ENCODE measurements at places on chromosomes 1 and 21.

GRCh38 chr1:10152709-10153284, 57.6 kb upstream of the KIF1B start:
- DNase-seq: no peak

- no peak for DNase-seq
Measured at GRCh38 chr1:106688446-106688845, 368.0 kb upstream of the PRMT6 start.

- DNase-seq: no peak
Measured at GRCh38 chr1:4871373-4871772, 217.0 kb downstream of the AJAP1 start.

DNA sequence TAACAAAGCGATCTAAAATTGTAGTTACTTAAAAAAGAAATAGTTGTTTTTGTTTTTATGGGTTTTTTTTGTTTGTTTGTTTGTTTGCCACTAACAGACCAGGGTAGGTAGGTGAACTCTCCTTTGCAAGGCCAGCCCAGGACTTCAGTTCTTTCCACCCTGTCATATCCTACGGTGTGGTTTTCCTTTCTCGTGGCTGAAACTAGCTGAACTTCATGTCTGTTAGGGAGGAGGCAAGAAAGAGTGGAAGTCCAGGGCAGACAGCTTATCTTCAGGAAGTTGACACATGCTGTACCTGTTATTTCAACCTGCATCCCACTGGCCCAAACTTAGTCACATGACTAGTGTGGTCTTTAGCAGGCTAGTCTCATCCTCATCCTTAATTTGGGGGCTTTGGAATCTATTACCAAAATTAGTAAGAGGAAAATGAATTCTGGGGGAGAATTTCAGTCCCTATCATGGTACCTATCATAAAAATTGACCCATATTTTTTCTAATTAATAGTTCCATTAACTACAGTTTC, 62.9 kb upstream of the LRRC7 start:
- no peak for DNase-seq

- no peak for DNase-seq
Measured at GRCh38 chr21:34499116-34499515, 12.9 kb downstream of the KCNE1 start.

- no peak for DNase-seq
Measured at GRCh38 chr1:180585994-180586359, 27.2 kb downstream of the OVAAL start.

- DNase-seq: no peak
Measured at GRCh38 chr21:35071347-35071746, 22.2 kb upstream of the RUNX1 start.

DNA sequence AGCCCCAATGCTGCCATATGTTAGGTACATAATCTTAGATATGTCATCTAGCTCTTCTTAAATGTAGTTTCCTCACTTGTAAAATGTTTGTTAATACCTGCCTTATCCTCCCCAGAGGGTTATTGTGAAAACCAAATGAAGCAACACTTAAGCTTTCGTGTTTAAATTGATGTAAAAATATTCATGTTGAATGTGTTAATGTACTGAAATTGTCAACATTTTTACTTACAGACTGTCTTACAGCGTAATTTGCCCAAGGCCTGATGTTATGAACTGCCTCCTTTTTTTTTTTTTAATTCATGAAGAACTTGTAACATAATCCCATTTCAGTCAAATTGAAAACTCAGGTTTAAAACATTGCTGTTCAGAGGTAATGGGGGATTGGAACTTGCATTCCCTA, 25.6 kb upstream of the ENAH start:
- DNase-seq: no peak

DNA sequence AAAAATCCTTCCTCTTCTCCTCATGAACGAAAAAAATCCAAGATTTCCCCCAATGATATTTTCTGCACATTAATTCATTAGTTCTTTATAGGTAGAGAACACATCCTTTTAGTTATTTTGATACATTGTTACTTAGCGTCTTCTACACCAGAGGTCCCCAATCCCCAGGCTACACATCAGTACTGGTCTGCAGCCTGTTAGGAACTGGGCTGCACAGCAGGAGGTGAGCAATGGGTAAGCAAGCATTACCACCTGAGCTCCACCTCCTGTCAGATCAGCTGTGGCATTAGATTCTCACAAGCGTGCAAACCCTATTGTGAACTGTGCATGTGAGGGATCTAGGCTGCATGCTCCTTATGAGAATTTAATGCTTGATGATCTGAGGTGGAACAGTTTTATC, 13.0 kb downstream of the EXTL2 start:
- DNase-seq: no peak

DNA sequence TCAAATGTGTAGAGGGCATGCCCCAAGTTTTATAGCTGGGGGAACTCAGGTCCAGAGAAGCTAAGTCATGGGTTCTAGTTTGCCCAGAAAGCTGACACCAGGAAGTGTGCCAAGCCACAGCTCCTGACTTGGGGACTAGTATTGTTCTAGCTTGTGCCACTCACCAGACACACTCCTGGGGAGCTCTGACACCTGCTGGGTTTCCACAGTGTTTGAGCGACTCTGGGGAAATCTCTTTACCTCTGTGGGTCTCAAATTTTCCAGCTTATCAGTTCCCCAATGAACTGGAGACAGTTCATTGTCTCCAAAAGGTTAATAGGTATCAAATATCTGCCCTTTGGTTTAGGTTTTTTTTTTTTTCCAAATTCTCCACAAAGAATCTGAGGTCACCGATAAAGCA, 4.2 kb downstream of the KISS1 start:
- DNase-seq: no peak

DNA sequence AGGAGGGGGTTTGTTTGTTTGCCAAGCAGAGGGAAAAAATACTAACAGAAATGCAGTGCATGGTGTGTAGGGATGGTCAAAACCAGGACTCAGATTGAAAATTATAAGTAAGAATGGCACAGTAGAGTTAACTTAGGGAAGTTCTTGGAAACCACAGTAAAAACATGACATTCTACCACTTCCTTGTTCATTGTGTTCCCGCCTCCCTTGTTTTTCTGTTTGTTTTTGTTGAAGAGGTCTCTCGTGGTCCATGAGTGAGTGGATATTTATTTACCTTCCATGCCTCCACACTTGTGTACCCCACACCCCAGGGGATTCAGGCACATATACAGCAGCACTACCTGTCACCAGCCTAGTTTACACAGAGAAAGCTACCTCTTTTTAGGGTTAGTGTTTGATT, 69.6 kb downstream of the OLFML2B start:
- DNase-seq: no peak

DNA sequence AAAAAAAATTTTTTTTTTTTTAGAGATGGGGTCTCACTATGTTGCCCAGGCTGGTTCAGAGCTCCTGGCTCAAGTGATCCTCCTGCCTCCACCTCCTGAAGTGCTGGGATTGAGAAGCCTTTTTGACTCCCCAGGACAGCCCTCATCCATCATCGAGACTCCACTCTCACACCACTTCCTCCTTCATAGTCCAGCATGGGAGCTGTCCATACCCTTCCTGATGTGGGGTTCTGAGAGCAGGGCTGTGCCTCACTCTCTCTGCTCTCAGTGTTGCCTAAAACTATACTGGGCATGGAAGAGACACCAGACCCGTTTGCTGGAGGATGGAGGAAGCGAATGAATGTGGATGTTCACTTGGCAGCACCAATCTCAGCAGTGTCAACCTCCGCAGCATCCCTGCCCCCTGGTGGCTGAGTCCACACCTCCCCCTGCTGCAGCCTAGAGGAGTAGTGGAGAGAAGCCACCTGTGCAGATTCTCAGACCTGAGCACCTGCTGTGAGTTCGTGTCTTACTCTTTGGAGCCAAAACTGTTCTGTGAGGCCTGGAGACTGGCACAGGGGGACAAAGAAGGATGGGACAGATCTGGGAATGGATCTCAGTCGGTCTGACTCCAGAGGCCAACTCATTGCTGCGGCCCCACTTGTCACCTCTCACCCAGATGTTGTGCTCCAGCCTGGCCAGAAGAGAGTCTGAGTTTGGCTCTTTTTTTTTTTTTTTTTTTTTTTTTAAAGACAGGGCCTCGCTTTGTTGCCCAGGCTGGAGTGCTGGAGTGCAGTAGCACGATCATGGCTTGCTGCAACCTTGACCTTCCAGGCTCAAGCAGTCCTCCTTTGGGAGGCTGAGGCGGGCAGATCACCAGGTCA, 17.7 kb downstream of the TINAGL1 start:
- DNase-seq: peak; percentile 26

- no peak for DNase-seq
Measured at GRCh38 chr1:2190491-2190976, 4.0 kb downstream of the FAAP20 start.

GRCh38 chr1:45753248-45754037, 3.0 kb upstream of the IPP start:
- no peak for DNase-seq

GRCh38 chr1:55107101-55107500, 67.8 kb downstream of the PCSK9 start:
- no peak for DNase-seq

GRCh38 chr1:50615036-50615750, 191.9 kb upstream of the DMRTA2 start:
- no peak for DNase-seq

GRCh38 chr1:93670141-93670540, 11.5 kb downstream of the BCAR3 start:
- no peak for DNase-seq

- DNase-seq: no peak
Measured at GRCh38 chr21:37642493-37642892, 273.8 kb downstream of the KCNJ6 start.

DNA sequence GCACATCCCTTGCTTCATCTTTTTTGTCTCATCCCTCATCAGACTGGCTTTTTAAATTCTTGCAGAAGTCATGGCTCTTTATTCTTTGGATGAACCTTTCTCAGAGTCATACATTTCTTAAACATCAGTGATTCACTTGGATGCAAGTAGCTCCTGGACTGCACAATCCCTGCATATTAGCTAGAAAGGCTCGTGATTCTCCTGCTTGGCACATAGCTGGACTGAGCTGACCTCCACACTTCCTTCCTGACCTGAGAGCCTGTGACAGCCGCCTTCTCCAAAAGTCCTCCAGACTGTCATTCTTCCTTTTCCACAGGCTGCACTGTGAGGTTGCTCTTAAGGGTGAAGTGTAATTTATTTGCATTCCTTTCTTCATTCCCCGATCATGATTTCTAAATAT, 109.4 kb downstream of the RGL1 start:
- no peak for DNase-seq

DNA sequence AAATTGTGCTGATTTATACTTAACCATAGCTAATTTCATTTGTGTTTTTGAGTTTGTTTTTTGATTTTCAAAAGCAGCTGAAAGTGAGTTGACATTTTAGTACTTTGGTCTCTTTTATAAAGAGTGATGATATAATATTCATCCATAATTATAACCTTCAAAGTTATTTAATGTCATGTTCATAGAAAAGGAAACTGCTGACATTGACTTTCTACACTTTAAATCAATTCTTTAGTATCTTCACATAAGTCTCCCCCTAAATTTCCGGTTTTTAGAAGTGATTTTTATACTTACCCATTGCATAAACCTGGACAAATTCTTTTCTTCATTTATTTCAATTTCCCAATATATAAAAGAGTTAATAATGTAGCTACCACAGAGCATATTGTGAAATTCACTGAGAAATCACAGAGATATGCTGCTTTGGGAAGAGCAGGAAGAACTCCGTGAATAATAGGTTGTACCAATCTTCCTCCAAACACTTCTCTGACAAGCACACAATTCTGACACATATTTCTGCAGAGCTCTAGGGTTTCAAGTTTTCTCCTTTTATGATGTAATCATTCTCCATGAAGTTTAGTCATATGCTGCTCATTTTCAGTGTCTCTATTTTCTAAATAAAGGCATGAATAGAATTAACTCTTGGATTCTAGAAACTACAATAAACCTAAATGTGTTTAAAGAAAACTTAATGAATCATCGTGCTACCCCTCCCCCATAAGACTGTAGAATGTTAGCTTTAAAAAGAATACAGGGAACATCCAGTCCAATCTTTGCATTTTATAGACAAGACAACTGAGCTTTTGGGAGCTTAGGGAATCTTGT, 25.6 kb upstream of the CDC42BPA start:
- no peak for DNase-seq

DNA sequence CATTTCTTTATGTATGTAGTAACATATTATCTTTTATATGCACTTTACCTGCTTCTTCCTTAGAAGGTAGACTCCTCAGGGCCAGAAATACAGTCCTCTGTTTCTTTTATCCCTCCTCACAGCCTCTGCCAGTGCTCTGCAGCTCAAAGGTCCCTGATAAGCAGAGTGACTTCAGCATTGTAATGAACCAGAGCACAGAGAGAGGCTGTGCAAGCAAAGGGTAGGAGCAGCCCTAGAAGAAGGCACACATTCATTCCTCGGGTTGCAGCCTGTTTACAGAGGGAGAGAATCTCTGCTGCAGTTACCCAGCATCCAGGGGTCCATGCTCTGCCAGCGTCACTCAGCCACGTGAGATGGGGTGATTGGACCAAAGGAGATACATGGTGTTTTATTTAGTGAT, 101.1 kb downstream of the RHOU start:
- no peak for DNase-seq

DNA sequence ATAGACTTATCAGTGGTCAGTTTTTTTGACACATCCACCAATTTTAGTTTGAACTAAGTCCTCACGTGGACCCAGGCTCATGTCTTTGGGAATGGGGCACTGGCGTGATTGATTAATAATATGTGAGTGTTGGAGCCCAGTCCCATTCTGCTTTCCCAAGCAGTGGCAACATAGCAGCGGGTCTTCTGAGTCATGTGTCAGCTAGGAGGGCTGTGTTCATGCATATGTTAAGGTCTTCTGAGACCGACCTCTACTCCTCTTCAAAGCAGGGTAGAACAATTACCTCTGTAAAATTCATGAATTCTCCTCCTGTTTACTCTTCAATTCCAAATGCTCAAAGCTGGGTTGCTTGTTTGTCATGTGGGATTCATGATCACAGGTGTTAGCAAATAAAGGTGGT, 291.3 kb downstream of the CAMTA1 start:
- no peak for DNase-seq

DNA sequence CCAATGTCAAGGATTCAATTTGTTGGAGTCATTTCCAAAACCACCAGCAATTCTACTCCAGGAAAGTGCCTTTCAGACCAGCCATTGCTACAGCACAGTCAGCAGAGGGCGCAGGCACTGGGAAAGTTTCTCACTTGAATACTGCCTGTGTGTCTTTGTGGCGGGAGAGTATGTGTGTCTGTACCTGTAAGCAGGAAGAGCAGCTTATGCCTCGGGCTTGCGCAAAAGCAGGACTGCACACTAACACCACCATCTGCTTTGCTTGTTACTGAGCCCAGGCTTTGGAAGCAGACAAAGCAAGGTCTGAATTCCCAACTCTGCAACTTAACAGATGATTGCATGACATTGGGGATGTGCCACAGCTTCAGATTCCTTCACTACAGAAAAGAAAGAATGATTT, 7.0 kb upstream of the CTSE start:
- peak; percentile 66 for DNase-seq

- no peak for DNase-seq
Measured at GRCh38 chr1:52662645-52663313, 29.8 kb downstream of the SHISAL2A start.
